IPS-NIHi11 (cell line): ENCODE measurements at places on chromosomes 13 and 19.

- peak; percentile 72 for DNase-seq
These were observed 3.6 kb upstream of the CACNG8 start for GRCh38 chr19:53958823-53959757.

GRCh38 chr13:49954674-49955455, 18.7 kb upstream of the SPRYD7 start:
- no peak for DNase-seq

DNA sequence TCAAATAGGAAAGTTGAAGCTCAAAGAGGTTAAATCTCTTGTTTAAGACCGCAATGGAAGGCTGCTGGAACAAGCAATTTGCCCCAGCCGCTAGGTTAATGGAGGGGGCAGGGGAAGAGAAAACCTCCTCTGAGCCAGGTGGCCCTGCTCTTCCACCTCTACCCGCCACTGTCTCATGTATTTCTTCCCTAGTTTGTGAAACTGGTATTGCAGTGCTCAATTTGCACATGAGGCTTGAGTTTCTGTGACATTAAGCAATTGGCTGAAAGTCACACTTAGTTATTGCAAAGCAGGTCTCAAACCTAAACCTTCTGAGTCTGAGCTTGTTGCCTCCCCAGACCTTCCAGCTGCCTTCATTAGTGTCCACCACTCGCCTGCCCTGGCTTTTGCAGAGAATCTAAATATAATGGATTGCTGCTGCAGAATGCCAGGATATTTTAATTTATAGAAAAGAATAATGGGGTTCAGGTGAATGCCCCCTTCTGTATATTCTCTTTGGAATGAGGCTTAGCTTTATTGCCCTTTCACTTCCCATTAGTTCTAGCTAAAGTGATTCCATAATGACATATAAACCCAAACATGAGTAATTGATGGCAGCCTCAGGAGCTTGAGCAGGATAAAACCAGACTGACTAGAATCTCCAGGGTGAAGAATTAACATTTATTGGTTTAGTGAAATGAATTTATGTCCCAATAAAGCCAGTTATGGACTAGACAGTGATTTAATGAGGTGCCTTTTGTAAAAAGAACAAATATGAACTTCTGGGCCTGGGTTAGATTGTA, 27.0 kb upstream of the OLFM4 start:
- no peak for DNase-seq

DNA sequence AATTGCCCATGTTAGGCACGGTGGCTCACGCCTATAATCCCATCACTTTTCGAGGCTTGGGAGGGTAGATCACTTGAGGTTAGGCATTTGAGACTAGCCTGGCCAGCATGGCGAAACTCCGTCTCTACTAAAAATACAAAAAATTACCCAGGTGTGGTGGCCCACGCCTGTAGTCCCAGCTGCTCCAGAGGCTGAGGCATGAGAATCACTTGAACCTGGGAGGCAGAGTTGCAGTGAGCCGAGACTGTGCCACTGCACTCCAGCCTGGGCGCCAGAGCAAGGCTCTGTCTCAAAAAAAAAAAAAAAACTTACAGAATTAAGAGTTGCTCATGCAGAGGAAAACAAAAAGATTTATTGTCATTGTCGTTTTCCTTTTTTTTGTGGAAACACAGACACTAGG, 3.4 kb upstream of the PSMC4 start:
- no peak for DNase-seq

DNA sequence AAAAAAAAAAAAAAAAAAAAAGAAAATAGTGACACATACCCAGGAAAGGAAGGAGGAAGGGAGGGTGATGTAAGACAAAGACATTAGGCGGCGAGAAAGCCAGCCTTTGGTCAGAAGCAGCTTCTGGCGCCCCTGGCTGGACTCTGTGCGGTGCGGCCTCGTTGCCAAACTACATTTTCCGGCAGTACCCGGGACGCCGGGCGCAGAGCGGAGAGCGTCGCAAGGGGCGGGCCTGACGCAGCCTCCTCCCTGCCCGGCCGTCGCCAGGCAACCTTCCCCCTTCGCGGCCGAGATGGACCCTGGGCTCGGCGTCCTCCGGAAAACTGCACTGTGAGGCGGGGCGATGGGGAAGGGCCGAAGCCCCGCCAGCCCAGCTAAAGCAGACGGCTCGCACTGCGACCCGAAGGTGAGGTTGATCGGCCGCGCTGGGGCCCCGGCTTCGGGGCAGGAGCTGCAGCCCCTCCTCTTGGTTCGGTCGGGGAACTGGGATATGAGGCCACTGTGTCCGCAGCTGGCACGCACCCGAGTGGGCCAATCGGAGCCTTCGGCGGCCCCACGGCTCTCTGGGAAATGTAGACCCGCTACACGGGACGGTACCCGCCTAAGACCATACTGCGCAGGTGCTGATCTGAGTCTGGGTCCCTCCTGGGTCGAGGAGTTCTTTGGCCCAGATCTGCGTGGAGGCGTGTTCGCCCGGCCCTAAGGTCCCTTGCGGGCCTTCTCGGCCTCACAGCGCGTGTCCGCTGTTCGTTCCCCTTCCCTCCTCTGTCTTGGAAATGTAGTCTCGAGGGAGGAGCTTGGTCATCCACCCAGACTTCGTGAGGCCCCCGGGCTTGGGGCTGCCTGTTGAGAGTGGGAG, 2.3 kb upstream of the MZF1 start:
- peak; percentile 86 for DNase-seq

DNA sequence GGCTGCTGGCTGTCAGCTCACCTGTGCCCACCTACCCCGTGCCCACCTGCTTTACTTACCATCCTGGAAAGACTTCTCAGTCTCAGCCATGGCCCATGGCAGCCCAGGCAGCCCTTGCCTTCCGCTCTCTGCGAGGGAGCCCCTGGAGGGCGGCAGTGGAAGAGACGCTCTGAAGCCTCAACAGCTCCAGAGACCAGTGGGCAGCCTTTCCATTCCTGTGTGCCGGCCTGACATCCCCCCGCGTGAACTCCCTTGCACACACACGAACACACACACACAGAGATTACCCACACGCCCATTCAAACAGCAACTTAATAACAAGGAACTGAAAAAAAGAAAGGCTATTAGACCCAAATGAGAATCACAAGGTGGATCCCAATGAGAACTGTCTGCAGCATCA, 14.2 kb upstream of the RASA3 start:
- peak; percentile 77 for DNase-seq

- DNase-seq: no peak
These were observed 6.3 kb downstream of the CILP2 start for GRCh38 chr19:19544257-19544953.

DNA sequence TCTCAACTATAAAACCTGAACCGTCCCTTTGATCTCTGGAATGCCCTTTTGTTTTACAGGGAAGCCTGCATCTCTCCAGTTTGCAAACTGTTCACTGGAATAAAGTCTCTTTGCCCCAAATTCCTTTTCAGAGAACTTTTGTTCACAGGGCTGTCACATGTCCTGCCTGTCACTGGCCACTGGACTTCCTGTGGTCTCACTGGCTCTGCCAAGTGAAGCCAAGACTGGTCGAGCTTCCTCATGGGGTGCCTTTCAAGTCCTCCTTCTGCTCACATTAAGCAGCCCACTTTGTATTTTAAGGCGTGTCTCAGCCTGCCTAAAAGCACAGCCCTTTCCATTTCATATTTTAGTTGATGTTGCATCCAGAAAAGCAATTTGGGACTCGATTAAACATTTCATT, 215.7 kb downstream of the KATNAL1 start:
- no peak for DNase-seq

GRCh38 chr19:19657397-19657783, 6.1 kb downstream of the ATP13A1 start:
- no peak for DNase-seq

DNA sequence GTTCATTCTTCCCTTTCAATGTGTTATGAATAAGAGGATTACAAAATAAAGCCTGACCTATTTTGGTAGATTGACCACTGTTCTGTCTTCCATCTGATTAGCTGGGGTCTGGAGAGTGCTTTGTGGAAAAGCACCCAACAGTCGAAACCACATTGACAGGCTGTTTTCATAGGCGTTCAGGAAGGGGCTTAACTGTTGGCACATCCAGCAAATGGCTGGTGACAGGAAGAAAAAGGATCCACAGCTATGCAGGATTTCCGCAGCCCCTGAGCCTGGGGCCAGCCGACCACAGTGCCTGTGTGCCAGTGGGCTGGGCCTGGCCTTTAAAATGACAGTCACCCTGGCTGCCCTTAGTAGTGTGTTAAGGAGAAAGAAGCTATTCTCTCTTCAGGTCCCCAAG, 113.3 kb downstream of the SIPA1L3 start:
- no peak for DNase-seq

GRCh38 chr13:68257111-68257842, 1027.1 kb upstream of the PCDH9 start:
- DNase-seq: no peak

GRCh38 chr13:112972867-112973576, 4.0 kb downstream of the MCF2L start:
- no peak for DNase-seq

DNA sequence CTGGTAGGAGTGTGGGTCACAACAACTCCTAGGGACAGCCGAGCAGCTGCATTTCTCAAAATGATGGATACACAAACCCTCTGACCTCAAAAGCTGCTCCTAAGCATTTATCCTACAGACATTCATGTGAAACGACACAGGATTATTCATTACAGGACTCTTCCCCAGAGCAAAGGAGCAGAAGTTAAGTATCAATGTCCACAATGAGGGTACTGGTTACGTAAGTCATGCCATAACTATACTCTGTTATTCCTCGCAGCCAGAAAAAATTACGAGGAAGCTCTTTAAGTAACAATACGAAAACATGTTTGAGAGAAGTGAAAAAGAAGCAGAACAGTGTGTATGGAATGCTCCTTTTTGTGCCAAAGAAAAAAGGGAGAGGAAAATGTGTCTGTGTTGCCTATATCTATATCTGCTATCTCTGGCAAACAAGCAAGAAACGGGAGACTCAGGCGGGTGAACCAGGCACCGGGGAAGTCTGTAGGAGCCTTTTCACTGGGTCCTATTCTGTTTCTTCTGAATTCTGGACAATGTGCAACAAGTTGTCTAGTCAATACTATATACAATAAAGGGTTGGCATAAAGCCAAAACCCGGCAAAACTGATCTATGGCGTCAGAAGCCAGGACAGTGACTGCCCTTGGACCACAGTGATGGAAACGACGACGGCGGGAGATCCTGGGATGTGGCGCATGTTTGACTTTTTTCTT, 1.3 kb downstream of the ISOC2 start:
- no peak for DNase-seq

GRCh38 chr13:93689333-93689732, 462.7 kb downstream of the GPC6 start:
- DNase-seq: no peak

DNA sequence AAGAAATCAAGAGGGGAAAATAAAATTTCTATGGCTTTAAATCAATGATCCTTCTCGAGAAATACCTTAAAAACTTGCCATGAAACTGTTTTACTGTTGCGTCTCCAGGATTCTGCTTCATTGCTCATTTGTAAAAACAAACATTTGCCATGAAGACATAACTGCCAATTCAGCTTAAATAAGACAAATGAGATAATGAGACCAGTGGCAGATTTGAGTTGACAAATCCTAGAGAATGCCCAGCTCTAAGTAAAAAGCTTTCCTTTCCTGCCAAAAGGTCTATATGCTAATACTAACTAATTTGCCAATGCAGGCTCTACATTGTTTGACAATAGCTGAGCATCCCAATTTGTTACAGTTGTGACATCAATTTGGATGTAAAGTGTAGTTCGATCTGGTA, 400.5 kb upstream of the PCDH9 start:
- no peak for DNase-seq

GRCh38 chr13:47349211-47349610, 452.4 kb upstream of the HTR2A start:
- DNase-seq: no peak

DNA sequence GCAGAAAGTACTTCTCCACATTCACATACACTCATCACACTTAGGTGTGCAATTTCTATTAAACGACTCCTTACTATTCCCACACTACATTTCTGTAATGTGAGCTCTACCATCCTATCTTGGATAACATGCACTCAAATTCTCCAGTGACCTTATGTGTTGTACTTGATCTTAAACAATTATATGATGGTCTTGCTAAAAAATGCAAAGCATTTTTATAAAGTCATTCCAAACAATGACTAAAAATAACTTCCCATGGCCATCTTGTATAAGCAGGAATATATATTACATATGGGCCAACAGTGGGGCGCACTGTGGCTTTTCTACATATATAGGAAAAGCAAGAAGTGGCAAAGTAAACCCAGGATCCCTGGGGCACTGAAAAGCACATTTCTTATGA, 155.5 kb downstream of the FLT1 start:
- DNase-seq: no peak

DNA sequence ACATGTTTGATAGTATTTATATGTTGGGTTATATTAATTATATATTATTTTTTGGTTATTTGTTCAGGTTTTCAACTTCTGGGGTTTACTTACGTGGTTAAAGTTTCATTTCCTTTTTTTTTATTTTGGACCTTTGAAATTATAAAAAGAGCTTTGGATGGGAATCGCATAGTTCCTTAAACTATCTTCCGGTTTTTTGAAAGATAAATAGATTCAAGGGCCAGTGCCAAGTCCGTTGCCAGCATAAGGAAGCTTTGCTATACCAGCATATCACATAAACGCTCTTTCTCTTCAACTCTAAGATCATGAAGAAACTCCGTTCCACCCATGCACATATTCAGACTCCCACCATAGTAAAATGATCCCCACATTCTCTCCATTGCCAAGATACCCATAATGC, 7.4 kb upstream of the OXGR1 start:
- no peak for DNase-seq

DNA sequence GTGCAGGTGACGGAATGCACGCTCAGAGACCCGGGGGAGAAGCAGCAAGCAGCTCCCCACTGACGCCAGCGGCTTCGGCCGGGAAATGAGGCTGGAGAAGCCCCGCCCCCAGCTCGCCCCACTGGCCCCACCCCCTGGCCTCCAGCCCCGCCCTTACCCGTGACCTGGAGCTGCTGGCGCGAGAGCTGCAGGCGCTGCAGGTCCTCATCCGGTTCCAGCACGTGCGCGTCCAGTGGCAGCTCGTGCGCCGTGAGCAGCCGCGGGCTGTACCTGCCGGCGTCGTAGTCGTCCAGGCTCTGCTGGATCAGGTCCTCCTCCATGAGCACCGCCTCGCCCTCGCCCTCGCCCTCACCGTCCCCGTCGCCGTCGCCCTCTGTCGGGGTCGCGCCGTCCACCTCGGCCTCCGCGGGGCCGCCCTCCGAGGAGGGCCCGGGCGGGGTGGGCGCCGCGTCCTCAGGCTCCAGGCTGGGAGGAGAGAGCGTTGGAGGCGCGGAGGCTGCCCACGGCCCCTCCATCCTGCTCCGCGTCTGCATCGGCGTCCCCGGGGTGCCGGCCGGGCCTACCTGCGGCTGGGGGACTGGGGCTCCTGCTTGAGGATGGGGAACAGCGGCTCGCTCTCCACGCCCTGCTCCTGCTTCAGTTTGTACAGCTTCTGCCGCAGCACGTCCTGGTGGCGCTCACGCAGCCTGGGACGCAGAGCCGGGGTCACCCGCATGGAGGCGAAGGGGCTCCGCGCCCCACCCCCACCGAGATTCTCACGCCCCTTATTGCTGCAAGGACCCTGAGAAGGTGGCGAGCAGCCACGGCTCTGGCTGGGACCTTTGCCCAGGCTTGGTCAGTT, 6.4 kb upstream of the TBXA2R start:
- peak; percentile 90 for DNase-seq

- no peak for DNase-seq
These were observed 1160.6 kb downstream of the PCDH9 start for GRCh38 chr13:66069570-66069969.

GRCh38 chr13:26247608-26248007, 6.3 kb upstream of the CDK8 start:
- no peak for DNase-seq
